ENCODE measurements at places on chromosomes 4 and X.

DNA sequence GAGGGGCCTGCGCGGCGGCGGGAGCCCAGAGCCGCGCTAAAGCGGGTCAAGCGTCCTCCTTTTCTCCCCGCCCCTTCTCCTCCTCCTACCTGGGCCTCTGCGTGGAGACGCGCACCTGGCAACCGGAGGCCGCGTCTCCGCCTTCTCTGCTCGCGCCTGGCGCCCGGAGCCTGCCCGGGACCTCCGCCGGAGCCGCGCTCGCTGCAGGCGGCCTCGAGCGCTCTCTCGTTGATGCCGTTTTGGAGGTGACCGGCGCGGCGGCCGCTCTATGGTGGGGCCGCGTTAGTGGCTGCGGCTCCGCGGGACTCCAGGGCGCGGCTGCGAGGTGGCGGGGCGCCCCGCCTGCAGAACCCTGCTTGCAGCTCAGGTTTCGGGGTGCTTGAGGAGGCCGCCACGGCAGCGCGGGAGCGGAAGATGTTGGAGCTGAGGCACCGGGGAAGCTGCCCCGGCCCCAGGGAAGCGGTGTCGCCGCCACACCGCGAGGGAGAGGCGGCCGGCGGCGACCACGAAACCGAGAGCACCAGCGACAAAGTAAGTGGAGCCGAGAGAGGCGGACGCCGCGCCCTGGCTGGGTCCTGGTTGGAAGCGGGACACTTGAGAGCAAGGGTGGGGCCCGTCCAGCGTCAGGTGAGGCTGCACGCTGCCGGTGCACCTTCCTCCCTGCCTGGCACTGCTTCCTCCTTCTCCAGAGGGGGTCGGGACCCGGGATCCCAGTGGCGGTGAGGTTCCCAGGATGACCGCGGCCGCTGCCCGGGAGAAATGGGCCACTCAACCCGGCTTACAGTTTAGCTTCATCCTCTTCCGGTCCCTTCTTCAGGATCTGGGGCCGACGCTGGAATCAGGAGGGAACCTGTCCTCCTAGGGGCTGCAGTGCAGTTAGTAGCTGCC, at the start of gene CDS1:
TSS of gene CDS1 (plus strand) at position 140 of the 888 bp plus-strand sequence. CDS start at position 415, 275 bp downstream.
- DNase-seq = no peak

GRCh38 chr4:89158884-89159503, 47.7 kb downstream of the TIGD2 start:
- no peak for DNase-seq

GRCh38 chr4:7195141-7195515, 2.8 kb downstream of the SORCS2 start:
- no peak for DNase-seq

GRCh38 chr4:145822581-145822980, 116.0 kb downstream of the ZNF827 start:
- no peak for DNase-seq

DNA sequence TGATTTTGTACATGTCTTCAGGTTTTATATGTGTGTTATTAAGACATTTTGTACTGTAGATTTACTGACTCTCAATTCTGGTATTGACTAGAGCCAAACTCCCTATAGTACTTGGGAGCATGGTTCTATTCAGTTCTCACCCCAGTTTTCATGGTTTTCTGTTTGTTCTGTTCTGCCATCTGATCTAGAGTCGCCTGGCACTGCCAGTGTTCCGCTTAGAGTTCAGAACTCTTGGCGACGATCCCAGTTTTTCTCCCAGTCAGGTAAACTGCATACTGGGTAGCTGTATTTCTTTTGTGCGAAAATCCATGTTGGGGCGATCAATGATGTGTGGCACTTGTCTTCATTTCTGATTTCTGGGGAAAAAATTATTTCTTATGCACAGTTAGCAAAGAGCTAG, 78.0 kb downstream of the PHOX2B start:
- no peak for DNase-seq

DNA sequence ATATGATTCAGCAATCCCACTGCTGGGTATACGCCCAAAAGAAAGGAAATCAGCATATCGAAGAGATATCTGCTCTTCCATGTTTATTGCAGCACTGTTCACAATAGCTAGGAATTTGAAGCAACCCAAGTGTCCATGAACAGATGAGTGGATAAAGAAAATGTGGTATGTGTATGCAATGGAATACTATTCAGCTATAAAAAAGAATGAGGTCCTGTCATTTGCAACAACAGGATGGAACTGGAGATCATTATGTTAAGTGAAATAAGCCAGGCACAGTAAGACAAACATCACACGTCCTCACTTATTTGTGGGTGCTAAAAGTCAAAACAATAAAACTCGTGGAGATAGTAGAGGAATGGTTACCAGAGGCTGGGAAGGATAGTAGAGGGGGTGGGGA, 153.8 kb upstream of the LEF1 start:
- no peak for DNase-seq

DNA sequence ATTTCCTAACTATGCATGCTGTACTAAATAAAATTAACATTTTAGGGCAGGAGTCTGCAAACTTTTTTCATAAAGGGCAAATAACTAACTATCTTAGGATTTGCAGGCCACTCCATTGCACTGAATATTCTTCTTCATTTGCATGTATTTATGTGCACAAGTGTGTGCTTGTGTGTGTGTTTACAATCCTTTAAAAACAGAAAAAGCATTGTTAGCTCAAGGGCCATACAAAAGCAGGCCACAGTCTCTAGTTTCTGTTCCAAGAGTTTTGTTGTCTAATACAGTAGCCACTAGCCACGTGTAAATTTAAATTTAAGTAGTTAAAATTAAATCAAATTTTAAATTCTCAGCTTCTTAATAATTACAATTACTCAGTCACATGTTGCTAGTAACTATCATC, 621.8 kb downstream of the TMA16 start:
- DNase-seq = no peak

DNA sequence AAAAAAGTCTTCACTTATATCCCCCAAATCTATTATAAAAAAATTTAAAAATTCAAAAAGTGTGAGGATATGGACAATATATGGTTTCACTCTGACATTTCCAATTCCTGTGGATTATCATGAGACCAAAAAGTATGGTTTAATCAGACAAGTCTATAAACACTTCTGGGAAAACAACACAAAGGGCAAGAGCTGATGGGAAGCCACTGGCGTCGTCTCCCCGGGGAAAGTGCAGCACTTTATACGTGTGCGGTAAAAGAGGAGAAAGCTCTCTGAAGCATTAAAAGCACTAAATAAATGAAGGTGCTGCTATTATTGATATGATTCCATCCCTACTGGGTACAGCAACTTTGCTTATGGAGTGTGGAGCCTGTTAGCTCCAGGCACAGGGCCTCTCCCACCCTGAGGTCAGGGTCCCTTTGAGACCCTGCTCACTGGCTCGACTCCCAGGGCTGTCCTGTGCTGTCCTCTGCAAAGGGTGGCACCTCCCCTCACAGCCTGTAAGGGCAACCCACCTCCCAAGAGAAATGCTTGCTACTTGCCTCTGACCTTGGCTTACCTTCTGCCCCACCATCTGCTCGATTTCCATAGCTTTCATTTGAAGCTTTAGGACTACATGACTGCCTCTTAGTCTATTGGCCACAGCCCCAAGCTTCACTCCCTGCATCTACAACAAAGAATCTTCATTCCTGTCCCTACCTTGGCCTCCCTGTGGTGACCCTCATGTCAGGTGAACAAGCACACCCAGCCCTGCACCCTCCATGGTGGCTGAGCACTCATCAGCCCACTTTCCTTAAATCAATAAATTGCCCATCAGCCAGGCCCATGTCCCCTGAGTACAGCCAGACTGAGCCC, 248.6 kb downstream of the HNRNPD start:
- DNase-seq = no peak

GRCh38 chr4:185307136-185307950, 88.4 kb downstream of the LRP2BP start:
- DNase-seq = no peak

DNA sequence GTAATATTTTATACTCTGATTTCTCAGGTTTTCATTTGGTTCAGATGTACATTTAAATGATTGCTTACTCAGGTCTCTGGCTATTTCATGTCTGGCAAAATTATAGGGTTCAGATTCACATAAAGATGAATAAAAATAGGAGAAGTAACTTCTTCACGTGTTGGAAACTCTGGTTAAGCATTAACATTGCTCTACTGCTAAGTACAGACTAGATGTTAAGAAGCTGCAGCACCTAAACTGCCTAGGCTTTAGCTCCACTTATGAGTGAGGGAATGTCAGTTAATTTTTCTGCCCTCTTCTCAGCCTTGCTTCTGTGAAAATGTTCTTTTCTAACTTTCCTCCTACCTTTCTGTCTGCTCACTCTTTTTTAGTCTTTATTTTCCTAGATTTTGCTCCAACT, 361.2 kb downstream of the ARAP2 start:
- no peak for DNase-seq

DNA sequence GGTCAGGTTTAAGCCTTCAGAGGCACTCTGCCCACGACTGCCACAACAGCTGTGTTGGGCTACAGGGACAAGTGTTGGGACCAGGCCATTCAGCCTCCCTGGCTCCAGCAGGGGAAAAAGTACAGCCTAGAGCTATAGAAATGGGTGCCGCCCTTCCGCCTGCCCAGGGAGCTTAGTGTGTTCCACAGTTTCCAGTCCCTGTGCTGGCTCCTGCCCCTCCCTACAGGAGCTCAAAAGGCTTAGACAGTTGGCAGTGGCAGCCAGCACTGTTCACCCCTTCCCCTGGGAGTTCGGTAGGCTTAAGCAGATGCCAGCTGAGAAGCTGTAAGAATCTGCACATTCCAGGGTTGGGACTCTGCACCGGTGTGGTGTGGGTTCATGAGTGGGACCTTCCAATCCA, 408.2 kb upstream of the INTU start:
- DNase-seq = no peak

- no peak for DNase-seq
These were observed 4.2 kb downstream of the GRIPAP1 start for GRCh38 chrX:48997865-48998264.

DNA sequence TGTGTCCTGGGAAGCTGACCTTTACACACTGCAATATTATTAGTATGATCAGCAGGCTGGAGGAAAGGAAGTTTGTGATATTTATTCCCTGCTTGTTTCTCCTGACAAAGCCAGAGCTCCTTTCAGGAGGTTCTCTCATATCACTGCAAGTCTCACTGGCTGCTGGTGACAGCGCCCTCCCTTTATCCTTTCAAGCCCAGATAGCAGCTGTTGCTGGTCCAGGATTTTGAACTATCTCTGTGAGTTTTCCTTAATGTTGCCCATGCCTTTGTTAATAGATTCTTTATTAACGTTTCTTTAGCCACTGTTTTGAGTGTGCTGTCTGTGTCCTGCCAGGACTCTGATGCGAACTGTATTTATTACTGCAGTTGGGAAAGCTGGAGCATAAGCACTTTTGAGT, 518.7 kb downstream of the C4orf33 start:
- DNase-seq = no peak

DNA sequence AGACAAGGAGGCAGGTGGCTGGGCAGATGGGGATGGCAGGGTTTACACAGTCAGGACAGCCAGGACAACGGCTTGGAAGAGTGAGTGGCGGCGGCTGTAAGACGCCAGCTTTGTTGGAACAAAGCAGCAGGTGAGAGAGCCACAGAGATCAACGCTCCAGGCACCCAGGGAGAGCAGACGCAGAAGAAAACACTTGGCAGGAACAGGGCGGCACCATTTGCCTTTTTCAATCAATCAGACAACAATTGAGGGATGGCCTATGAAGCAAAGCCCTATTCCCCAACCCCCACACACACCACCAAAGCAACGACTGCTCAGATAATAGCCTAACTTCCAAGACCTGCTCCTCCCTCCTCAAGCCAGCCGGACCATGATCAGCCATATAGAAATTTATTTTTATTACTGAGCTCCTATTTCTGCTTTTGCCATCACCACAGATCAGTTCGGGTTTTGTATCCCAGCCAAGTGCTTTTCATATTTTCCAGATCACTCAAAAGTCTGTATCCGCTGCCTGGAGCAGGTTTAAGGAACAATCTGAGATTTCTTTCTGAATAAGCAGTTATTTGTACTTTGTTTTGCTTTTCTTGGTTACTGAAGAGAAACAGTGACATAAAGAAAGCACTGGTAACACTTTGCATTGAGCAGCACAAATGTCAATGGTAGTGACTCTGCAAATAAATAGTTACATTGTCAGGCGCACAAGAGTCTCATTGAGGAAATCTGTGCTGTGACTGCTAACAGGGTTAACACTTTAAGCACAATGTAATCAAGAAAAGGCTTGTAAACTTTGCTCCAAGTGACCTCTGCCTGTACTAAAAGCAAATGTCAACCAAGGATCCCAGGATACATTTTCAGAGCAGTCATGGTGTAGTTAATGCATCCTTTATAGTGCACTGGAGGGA, 81.8 kb upstream of the RBPJ start:
- DNase-seq = no peak

DNA sequence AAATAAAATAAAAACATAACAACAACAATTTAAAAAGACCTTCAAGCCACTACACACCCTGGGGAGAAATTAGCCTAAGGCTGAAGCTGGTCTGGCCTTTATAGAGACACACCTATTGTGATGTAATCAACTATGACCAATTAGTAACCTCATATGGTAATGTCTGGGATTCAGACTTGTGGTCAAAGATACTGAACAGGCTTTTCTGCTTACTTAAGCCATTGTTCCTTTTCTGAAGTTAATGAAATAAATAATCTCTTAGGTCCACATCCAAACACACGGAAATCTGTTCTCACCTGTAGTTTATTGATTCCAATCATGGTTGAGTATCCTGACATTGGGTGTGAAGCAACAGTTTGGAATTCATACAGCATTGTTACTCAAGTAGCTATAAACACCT, 152.5 kb downstream of the PLS3 start:
- DNase-seq = no peak

DNA sequence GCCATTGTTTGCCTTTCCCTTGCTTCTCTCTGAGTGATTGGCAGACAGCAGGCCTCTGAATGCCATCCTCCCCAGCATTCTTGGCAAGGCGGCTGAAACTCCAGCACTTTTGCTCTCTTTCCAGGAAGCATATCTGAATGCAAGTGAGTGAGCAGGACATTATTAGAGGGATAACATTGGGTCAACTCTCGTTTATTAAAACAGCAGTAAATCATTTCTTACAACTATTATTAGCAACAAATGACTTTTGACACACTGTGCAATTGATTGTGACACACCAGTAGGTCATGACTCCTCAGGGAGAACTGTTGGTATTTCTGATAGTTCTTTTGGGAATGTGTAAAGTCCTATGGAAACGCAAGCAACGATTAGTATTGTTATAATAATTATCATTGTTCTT, 103.8 kb downstream of the EFNB1 start:
- DNase-seq = no peak

DNA sequence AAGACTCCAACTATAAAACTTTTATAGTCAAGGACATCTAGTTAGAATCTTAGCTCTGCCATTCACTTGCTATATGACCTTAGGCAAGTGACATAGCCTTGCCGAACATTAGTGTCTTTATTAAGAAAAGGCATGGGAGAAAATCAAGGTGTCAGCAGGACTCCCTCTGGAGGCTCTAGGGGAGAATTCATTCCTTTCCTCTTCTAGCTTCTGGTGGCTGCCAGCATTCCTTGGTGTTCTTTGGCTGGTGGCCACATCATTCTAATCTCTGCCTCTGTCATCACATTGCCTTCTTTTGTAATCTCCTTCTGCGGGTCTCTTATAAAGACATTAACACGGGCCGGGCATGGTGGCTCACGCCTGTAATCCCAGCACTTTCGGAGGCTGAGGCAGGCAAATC, 99.8 kb downstream of the PPP1R2C start:
- no peak for DNase-seq

- no peak for DNase-seq
These were observed 66.0 kb upstream of the NKX1-1 start for GRCh38 chr4:1472148-1472797.

GRCh38 chrX:72634331-72634730, 61.7 kb upstream of the HDAC8 start:
- DNase-seq = no peak
